Chondrocyte (in vitro differentiated cells): ENCODE measurements at places on chromosomes 7 and 10. TPM values are rescaled to one million over a fixed set of nuclear protein-coding genes. Genes with fewer than 3 reads are reported as not detected.
A peak's percentile ranks its signal among the peaks of the same experiment; 100 is the strongest.

- no peak overlapping the region for H3K27ac ChIP-seq
- H3K36me3 ChIP-seq: no peaks in the 10 kb centered on the region
- DNase-seq: peak; percentile 46
- H3K4me3 ChIP-seq: no peak overlapping the region
- H3K27me3 ChIP-seq: peaks cover 32% of the 10 kb centered on the region
- peaks cover 2% of the 10 kb centered on the region for H3K4me1 ChIP-seq
These were observed 6.6 kb downstream of the LEP start for GRCh38 chr7:128247640-128248194.

GRCh38 chr10:17768957-17769356 is 17.0 kb downstream of the TMEM236 start:
- no peak overlapping the region for H3K27ac ChIP-seq
- no peaks in the 10 kb centered on the region for H3K27me3 ChIP-seq
- no peak for DNase-seq
- no peaks in the 10 kb centered on the region for H3K4me1 ChIP-seq
- H3K36me3 ChIP-seq: peaks cover 3% of the 10 kb centered on the region

GRCh38 chr7:2172311-2173188 is 60.2 kb downstream of the MAD1L1 start:
- peaks cover 56% of the 10 kb centered on the region for H3K4me1 ChIP-seq
- peaks cover 12% of the 10 kb centered on the region for H3K36me3 ChIP-seq
- DNase-seq: no peak
- H3K27me3 ChIP-seq: no peaks in the 10 kb centered on the region
- H3K4me3 ChIP-seq: no peak overlapping the region

DNA sequence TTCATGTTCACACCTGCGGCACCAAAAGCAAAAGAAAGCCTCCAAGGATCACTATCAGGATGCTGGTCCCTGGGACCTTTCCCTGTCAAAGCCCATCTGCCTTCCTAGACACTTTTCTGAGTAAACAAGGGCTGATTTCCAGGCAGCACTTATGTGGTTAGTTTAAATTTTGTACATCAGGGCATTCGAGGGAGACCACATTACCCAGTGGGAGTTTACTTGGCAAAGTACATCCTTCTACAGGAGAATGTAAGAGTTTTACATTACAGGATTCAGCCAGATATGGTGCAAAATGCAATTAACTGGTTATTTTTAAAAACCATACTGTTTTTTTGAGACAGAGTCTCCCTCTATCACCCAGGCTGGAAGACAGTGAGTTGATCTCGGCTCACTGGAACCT is 132.1 kb downstream of the CSTF2T start:
- no peak overlapping the region for H3K27ac ChIP-seq
- H3K36me3 ChIP-seq: no peaks in the 10 kb centered on the region
- no peak for DNase-seq
- H3K27me3 ChIP-seq: no peaks in the 10 kb centered on the region
- peaks cover 3% of the 10 kb centered on the region for H3K4me1 ChIP-seq

DNA sequence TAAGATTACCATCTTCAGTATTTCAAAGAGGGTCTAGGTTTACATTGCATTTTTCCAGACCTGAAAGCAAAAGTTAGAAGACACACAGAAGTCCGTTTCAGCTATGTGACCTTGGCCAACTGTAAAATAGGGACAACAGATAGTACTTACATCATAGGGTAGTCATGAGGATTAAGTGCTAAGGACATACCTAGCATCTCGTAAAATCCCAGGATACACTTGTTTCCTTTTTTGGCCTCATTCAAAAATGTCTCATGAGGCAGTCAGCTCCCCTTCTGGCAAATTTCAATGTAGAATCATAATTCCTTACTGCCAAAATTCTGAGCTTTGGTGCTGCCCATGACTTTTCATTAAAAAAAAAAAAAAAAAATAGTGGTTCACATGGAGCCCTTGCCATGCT is 6.4 kb upstream of the DUSP5 start:
- H3K36me3 ChIP-seq: peaks cover 2% of the 10 kb centered on the region
- H3K27me3 ChIP-seq: no peaks in the 10 kb centered on the region
- H3K4me1 ChIP-seq: peaks cover 40% of the 10 kb centered on the region
- no peak for DNase-seq
- H3K4me3 ChIP-seq: no peak overlapping the region
- no peak overlapping the region for H3K27ac ChIP-seq

DNA sequence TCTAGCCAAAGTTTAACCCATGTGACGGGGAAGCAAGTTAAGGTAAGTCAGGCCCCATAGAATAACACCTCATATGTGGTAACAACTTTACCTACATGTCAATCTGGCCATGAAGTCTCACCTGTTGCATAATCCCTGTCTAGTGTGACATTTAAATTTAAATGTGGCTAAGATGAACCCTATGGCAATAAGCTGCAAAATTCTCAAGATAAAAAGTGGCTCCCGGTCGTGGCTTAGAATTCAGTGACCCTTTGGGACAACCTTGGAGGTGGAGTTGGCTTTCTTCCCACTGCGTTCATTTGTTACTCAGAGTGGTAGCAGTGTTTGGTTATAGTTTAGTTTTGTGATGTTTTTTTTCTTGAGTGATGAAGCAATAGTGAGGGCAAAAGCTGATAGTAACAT is 90.6 kb downstream of the ARID5B start:
- DNase-seq: no peak
- no peaks in the 10 kb centered on the region for H3K27me3 ChIP-seq
- H3K27ac ChIP-seq: peak overlapping the region; percentile 84

DNA sequence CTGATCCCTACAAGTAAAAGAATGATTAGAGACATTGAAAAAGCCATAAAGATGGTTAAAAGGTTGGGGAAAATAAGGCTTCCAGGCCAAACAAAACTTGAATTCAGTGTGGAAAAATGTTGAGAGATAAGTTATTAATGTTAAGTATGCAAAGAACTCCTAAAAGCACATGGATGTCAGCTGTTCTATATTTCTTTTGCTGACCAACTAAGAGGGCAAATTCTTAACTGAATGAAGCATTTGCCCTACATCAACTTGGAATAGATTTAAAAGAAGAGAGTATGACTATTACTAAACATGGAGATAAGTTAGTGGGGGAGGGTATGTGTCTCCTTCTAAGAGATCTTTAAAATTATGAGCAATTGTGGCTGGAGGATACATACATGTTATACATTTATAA is 124.8 kb downstream of the KIAA1217 start:
- H3K36me3 ChIP-seq: no peaks in the 10 kb centered on the region
- H3K27ac ChIP-seq: peak overlapping the region; percentile 67
- H3K27me3 ChIP-seq: no peaks in the 10 kb centered on the region

DNA sequence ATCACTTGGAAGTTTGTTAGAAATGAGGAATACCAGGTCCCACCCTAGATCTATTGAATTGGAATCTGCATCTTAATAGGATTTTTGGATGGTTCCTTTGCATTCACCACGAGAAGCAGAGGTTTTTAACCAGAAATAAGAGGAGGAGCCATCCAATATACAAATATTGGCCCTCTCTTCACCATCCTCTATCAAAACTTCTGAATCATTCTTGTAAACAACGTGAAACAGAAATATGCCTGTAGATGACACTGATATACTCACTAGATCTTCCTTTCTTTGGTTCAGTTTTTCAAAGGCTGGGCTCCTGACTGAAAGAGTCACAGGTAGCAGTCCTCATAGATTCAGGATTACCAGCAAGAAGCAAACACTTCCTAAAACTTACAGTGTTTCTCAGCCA is 39.5 kb downstream of the ZNF365 start:
- H3K4me1 ChIP-seq: no peaks in the 10 kb centered on the region
- peaks cover 7% of the 10 kb centered on the region for H3K36me3 ChIP-seq
- no peak for DNase-seq
- no peak overlapping the region for H3K4me3 ChIP-seq
- H3K27ac ChIP-seq: no peak overlapping the region
- peaks cover 5% of the 10 kb centered on the region for H3K27me3 ChIP-seq

- H3K27me3 ChIP-seq: no peaks in the 10 kb centered on the region
- peaks cover 58% of the 10 kb centered on the region for H3K36me3 ChIP-seq
- H3K4me1 ChIP-seq: no peaks in the 10 kb centered on the region
These were observed 10.4 kb upstream of the CLCN1 start for GRCh38 chr7:143305423-143306070.

Gene FAM180A
- total RNA-seq: 0.27 to 1.4 TPM (median 0.31 TPM) in 3 replicates

Gene POLR3A
- 13.1 to 17.4 TPM (median 13.9 TPM) in 3 replicates for total RNA-seq

Gene OR2A12
- not detected in 3 replicates for total RNA-seq

Gene SPDYE2B
- not detected in 3 replicates for total RNA-seq
